ENCODE measurements at places on chromosomes 2 and 18. TPM values are rescaled to one million over a fixed set of nuclear protein-coding genes. Genes with fewer than 3 reads are reported as not detected.
A peak's percentile ranks its signal among the peaks of the same experiment; 100 is the strongest.

GRCh38 chr2:118386641-118387302 is 298.5 kb downstream of the INSIG2 start:
- no peaks in the 10 kb centered on the region for H3K4me1 ChIP-seq
- H3K27me3 ChIP-seq, result no peaks in the 10 kb centered on the region
- DNase-seq, result no peak
- no peak overlapping the region for H3K27ac ChIP-seq
- H3K36me3 ChIP-seq, result no peaks in the 10 kb centered on the region

SLC11A1 gene
- 57.6 TPM for total RNA-seq

GRCh38 chr2:44953499-44953883 is 12.0 kb downstream of the SIX3 start:
- H3K4me3 ChIP-seq, result no peak overlapping the region
- peaks cover 28% of the 10 kb centered on the region for H3K4me1 ChIP-seq
- DNase-seq, result no peak
- peaks cover 79% of the 10 kb centered on the region for H3K27me3 ChIP-seq
- H3K36me3 ChIP-seq, result no peaks in the 10 kb centered on the region

- no peak overlapping the region for H3K4me3 ChIP-seq
- no peak overlapping the region for H3K27ac ChIP-seq
- no peaks in the 10 kb centered on the region for H3K36me3 ChIP-seq
- H3K27me3 ChIP-seq, result no peaks in the 10 kb centered on the region
These were observed 98.2 kb upstream of the EPAS1 start for GRCh38 chr2:46198966-46199365.

DNA sequence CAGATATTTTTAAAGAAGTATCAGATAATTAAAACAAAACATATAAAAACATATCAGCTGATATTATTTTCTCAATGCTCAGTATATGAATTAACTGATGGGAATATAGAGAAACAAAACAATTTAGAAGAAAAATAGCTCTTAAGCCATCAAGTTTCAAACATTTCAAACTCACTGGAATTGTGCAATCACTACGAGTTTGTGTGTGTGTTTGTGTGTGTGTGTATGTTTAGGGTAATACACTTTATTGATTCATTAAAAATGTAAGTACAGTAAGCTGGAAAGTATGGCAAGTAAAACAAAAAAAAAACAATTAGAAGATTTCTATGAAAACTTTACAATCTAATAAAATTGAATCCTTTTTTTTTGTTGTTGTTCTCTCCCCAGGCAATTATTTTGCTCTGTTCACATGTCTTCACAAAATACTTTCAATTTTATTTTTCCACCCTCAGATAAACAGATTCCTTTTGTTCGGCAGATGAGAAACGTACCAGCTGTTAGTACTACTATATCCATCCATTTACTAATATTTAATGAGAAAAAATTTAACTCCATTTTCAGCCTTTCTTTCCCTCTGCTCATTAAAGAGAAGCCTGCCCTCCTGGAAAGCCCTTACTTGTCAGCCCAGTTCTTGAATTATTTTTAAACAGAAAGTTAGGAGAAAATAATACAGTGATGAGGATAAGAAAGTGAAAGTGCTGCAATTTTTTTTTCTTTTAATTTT is 87.6 kb downstream of the SLC8A1 start:
- no peak overlapping the region for H3K27ac ChIP-seq
- no peak for DNase-seq
- H3K36me3 ChIP-seq, result no peaks in the 10 kb centered on the region
- peaks cover 7% of the 10 kb centered on the region for H3K4me1 ChIP-seq
- no peak overlapping the region for H3K4me3 ChIP-seq

DNA sequence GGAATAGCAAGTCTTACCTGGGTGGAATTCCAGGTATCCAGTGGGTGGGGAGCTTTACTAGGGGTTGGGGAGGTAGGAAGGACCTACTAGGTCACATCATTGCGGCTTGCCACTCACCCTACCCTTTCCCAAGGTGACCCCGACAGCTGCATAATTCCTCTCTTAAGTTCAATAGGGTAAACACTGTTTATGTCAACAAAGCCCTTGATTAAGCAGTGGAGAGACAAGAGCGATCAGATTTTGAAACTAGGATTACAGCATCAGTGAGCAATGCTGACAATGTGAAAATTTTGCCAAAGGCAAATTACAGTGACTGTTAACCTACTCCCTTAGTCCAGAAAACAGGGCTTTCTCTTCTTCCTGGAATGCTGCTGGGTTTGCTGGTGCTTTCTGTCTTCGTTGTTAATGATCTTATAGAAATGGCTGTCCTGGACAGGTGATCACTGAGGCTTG is 14.5 kb downstream of the SLC19A3 start:
- no peaks in the 10 kb centered on the region for H3K4me1 ChIP-seq
- peak overlapping the region; percentile 79 for H3K27ac ChIP-seq
- no peak overlapping the region for H3K4me3 ChIP-seq
- no peaks in the 10 kb centered on the region for H3K27me3 ChIP-seq

- H3K27me3 ChIP-seq, result no peaks in the 10 kb centered on the region
- H3K27ac ChIP-seq, result no peak overlapping the region
- no peak overlapping the region for H3K4me3 ChIP-seq
- DNase-seq, result no peak
- H3K36me3 ChIP-seq, result no peaks in the 10 kb centered on the region
These were observed 18.0 kb downstream of the ABCA12 start for GRCh38 chr2:215120401-215120800.

CNGA3 gene
- total RNA-seq, result 0.40 TPM

- no peaks in the 10 kb centered on the region for H3K36me3 ChIP-seq
- peaks cover 10% of the 10 kb centered on the region for H3K4me1 ChIP-seq
- no peaks in the 10 kb centered on the region for H3K27me3 ChIP-seq
- peak overlapping the region; percentile 21 for H3K27ac ChIP-seq
- peak; percentile 34 for DNase-seq
- no peak overlapping the region for H3K4me3 ChIP-seq
These were observed 139.4 kb upstream of the GLI2 start for GRCh38 chr2:120596191-120596811.

DNA sequence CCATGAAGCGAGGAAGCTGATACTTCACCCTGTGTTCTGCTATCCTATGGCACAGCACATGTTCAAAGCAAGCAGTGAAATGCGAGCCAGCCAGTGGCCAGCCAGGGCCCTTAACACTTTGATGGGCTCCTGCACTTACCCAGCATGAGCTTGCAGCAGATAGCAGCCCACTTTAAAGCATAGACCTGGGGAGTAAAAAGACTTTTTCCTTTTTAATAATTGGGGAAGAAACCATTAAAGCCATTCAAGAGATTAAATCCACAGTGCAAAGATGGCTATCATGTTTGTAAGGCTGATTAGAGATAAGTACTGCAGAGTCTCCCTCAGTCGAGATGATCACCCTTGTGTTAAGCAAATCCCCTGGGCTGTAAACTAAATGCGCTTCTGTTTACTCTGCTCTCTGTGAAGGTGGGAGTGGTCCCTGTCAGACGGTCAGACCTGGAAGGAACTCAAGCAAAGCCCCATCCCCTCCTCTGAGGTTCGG is 15.7 kb downstream of the CCBE1 start:
- no peaks in the 10 kb centered on the region for H3K27me3 ChIP-seq
- no peak overlapping the region for H3K4me3 ChIP-seq
- H3K27ac ChIP-seq, result no peak overlapping the region
- peaks cover 6% of the 10 kb centered on the region for H3K36me3 ChIP-seq
- DNase-seq, result no peak

GRCh38 chr2:156003780-156004179 is 328.7 kb downstream of the NR4A2 start:
- no peak for DNase-seq
- H3K4me3 ChIP-seq, result no peak overlapping the region
- no peaks in the 10 kb centered on the region for H3K36me3 ChIP-seq
- H3K27me3 ChIP-seq, result no peaks in the 10 kb centered on the region
- no peak overlapping the region for H3K27ac ChIP-seq
- H3K4me1 ChIP-seq, result no peaks in the 10 kb centered on the region

DNA sequence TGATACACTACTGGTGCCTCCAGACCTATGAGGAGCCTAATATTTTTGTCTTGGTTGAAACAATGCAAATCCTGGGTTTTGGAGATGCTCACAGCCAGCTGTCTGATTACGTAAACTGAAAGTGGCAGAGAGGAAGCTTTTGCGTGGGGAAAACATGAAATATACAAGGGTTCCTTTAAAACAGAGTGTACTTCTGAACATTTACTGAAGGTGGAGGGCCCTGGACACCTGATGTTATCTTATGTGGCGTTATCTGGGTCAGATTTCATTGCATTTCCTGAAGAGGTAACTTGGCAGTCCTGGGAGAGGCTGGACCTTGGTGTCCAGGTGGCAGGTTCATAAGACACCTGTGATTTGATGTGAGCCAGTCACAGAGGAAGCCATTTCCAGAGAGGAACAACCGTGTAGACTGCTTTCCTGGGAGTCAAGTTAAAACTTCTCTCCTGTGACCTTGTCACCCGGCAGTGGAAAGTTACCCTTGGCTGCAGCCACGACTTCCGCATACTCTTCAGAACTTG is 105.0 kb downstream of the NEDD4L start:
- H3K4me1 ChIP-seq, result peaks cover 11% of the 10 kb centered on the region
- peak overlapping the region; percentile 29 for H3K27ac ChIP-seq
- no peak overlapping the region for H3K4me3 ChIP-seq
- DNase-seq, result no peak
- no peaks in the 10 kb centered on the region for H3K27me3 ChIP-seq

GRCh38 chr2:28457237-28457636 is 38.6 kb upstream of the PLB1 start:
- no peak overlapping the region for H3K27ac ChIP-seq
- H3K4me3 ChIP-seq, result no peak overlapping the region
- H3K4me1 ChIP-seq, result no peaks in the 10 kb centered on the region
- DNase-seq, result no peak
- H3K36me3 ChIP-seq, result no peaks in the 10 kb centered on the region

MRO gene
- 0.71 TPM for total RNA-seq

DNA sequence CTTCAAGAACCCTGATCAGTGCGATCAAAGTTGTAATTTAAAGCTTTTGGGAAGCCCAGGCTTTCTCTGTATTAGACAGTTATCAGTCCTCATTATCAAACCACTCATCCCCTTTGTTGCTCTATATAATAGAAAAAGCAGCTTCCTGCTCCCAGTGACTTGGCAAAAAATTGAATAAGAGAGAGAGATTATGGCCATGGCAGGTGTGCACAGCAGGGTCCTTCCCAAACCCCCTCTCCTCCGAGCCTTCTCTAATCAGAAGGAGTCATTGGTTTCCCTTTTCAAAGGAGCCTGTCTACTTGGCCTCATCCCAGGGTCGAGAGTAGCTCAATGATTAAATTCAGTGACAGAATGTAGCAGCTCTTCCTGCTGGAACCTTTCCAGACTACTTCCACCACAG is 81.5 kb downstream of the SEMA4F start:
- no peak for DNase-seq
- H3K27me3 ChIP-seq, result peaks cover 1% of the 10 kb centered on the region
- no peak overlapping the region for H3K4me3 ChIP-seq
- H3K27ac ChIP-seq, result no peak overlapping the region
- H3K4me1 ChIP-seq, result no peaks in the 10 kb centered on the region

HOXD8 gene
- 1.2 TPM for total RNA-seq

PLEKHH2 gene
- 26.9 TPM for total RNA-seq

GRCh38 chr2:219041252-219041651 is at the start of gene CFAP65:
CFAP65 (minus strand) TSS chr2:219041516; CDS start chr2:219039048, 2,468 bp downstream.
- H3K4me1 ChIP-seq, result no peaks in the 10 kb centered on the region
- DNase-seq, result peak; percentile 45
- H3K27ac ChIP-seq, result no peak within 1 kb of the TSS
- no peaks in the 10 kb centered on the region for H3K36me3 ChIP-seq
- peaks cover 21% of the 10 kb centered on the region for H3K27me3 ChIP-seq

DNA sequence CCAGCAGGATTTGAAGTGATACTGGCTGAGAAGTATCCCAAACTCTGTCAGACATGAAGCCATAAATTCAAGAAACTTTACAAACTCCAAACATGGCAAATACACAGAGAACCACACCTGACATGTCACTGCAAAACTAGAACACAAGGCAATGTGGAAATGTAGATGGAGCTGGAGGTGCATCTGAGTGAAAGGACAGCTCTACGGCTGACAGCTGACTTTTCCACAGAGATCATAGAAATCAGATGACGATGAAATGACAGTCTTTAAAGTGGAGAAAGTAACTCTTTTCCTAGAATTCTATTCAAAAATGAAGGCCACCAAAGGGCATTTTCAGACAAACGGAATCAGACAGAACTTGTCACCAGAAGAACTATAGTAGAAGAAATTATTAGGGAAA is 97.5 kb downstream of the LDLRAD4 start:
- H3K36me3 ChIP-seq, result no peaks in the 10 kb centered on the region
- H3K27ac ChIP-seq, result no peak overlapping the region

DNA sequence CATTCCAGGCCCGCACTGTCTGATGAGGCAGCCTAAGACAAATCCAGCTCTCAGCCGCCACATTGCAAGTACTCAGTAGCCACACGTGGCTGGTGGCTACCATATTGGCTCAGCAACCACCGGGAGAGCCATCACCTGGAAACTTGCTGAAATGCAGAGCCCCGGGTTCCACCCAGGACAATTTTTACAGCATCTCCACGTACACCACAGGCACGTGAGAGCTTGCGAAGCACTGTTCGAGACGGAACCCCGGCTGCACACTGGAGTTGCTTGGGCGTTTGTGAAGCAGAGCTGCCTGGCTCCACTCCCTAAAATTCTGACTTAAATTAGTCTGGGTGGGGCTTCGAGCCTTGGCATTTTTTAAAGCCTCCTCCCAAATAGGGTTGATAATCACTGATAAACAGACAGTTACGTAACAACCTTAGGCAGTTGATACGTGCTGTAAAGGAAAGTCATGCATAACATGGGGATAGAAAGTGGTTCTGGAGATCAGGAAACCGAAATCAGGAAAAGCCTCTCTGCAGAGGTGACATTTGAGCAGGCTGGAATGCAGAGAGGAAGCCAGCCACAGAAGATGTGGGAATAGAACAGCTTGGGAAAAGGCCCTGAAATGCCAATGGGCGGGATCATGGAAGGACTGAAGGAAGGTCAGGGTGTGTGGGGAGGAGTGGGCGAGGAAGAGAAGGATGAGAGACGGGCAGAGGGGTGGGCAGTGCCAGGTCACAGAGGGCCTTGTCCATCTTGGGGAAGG is 6.2 kb downstream of the ASAP2 start:
- no peak overlapping the region for H3K4me3 ChIP-seq
- H3K27me3 ChIP-seq, result no peaks in the 10 kb centered on the region
- no peak overlapping the region for H3K27ac ChIP-seq
- DNase-seq, result no peak
- no peaks in the 10 kb centered on the region for H3K36me3 ChIP-seq

DYSF gene
- total RNA-seq, result 48.3 TPM

GRCh38 chr2:47569658-47570475 is 166.9 kb downstream of the MSH2 start:
- H3K4me1 ChIP-seq, result no peaks in the 10 kb centered on the region
- H3K27ac ChIP-seq, result no peak overlapping the region

CACNB4 gene
- 10.9 TPM for total RNA-seq
